ENCODE measurements at places on chromosomes 5 and 9.

- DNase-seq, result no peak
Observed at GRCh38 chr5:135094339-135095051, 60.5 kb upstream of the PITX1 start.

- peak; percentile 87 for DNase-seq
Observed at GRCh38 chr5:892394-893136, at the start of the genes BRD9 and TRIP13. Gene BRD9, minus strand, starts transcription at chr5:892801. Its CDS starts 144 bp downstream, at chr5:892657. Gene TRIP13, plus strand, starts transcription at chr5:892884. Its CDS starts 115 bp downstream, at chr5:892999.

DNA sequence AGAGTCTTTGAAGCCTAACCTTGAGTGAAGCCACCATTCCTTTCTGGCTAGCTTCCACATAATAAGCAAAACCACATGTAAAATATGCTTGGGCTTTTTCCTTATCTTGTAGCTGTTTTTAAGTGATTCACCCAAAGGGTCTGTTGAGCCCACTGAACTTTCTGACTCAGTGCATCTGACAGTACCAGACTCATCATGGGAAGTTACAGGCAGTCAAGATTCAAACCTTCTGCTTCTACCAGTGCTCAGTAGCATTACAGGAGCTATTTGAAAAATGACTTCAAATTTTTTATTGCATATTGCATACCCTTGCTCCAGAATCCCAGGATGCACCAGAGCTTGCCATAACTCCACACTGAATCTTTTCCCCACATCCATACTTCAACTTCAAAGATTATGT, 87.5 kb upstream of the PTPRD start:
- no peak for DNase-seq

- DNase-seq, result no peak
Observed at GRCh38 chr9:35842020-35842745, 13.2 kb downstream of the TMEM8B start.

DNA sequence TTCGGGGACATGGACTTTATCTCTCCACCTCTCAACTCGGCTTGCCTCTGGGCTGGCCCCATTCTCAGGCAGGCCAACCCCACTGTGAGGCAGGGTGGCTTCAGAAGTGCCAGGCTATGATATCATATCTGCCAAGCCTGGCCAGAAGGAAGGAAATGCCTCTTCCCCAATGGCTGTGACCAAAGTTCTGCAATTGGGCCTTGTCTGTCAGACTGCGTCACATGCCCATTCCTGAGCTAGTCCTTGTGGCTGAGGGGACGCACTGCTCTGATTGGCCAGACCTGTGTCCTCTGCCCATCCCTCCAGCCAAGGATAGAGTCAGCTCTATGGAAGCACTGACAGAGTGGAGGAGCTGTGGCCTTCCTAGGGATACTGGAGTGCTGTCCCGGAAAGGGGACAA, 11.9 kb downstream of the SMIM23 start:
- DNase-seq, result no peak

DNA sequence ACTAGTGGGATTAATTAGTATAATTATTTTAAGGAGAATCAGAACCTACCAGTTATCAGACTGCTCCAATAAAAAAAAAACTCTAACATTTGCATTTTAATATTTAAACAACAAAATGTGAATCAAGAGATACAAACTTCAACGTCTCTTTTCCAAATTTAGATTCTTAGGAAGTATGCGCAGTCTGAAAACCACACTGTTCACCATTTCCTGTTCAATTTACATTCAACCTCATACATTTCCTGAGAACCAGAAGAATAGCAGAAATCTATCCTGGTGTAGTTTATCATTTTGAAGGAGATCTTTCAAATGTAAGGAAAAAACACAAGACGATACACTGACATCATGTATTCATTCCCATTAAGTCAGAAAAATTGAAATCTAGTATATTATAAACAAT, 869.2 kb downstream of the EFNA5 start:
- DNase-seq, result no peak

GRCh38 chr9:132274861-132275260, 79.9 kb downstream of the SETX start:
- DNase-seq, result no peak

DNA sequence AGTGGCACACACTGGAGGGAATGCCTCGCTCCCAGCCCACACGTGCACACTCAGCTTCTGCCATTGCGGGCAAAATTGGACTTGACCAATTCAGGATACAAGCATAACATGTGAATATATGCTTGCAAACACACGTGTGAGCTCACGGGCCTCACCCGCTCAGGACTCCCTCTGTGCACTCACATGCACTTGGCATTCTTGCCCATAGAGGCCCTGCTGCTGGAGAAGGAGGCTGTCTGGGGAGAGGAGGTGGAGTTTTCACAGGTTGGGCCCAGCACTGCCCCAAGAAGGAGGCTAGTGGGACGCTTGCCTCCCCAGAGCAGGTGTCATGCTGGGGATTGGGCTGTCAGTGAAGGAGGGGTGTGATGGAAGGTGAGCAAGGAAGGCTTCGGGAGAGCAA, 1.7 kb downstream of the MYMK start:
- DNase-seq, result no peak

DNA sequence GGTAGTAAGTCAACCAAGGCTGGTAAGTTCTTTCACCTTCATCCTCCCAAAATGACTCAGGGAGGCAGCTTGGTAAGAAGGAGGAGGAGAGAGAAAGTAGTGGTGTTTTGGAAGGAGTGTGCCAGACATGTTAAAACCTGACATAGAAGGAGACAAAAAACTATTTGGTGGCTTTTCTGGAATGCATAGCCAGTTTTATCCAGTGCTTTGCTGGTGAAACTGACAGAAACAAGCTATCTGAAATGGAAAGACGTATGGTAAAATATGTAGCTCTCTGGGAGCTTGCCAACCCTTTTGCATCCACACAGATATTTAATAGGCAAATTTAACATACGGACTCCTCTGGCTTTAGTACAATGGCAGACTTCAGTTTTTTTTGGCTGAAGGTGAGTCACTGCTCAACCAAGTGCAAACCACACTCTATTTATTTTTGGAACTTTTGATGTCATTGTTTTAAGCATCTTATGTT, 45.4 kb downstream of the RAB14 start:
- DNase-seq, result no peak

GRCh38 chr9:89021154-89021803, 30.0 kb downstream of the S1PR3 start:
- no peak for DNase-seq

DNA sequence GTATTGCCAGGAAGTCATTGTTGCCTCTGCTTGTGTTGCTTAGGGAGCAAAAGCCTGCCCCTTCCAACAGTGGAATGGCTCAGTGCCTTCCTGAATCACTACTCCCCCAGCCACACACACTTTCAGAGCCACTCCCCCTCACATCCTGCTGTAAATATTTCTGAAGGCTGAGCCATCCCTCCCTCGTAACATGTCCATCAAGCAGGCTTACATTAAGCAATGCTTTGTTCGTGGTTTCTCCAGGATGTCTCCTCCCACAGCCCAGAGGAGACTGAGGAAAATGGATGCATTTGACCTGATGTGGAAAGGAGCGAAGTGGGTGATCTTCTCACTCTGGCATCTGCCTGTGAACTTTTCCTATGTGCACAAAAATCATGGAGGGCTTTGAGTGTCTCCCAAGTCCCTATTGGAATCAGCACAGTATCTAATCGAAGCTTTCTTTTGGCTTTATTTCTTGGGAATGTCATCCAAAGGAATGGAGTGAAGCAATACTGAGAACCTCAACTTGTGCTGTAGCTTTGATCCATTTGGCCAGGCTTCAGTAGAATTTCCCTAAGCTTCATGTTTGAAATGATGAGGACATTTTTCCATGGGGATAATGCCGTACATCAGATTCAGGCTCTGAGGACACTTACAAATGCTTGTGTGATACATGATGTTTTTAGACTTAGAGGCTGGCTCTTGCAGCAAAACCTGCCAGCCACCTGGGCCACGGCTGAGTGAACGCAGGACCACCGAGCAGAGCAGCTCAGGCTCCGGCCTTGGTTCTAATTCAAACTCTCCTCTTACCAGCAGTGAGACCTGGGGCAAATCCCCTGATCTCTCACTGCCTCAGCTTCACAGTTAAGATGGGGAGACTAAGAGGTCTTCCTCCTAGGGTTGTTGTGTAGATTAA, 389.1 kb downstream of the ENC1 start:
- no peak for DNase-seq

DNA sequence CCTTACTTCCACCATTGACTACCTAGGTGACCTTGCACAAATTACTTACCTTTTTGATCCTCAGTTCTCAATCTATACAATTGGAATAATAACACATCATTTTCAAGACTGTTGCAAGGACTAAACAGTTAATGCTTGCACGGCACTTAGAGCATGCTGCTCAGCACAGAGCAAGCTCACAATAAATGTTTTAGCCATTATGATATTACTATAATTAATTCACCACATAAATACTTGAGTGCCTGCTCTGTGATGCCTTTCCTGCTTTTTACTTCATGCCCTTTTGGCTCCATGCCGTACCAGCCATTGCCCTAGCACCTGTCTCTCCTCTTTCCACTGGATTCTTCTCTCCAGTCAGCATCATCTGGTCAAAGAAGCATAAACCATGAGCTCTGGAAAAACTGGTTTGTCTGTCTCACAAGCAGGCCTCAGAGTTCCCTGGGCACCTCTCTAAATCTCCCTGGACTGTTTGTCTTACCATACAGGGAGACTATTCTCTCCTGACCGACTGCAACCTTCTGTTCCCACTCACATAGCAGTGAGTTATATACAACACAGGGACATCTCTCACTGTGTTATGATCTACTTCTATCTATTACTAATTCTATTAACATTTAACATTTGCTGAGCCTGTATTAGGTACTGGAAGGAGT, 260.4 kb upstream of the ADRA1B start:
- no peak for DNase-seq
